NCI-H1930 (cell line): ENCODE measurements at places on chromosomes 2 and 18.

DNA sequence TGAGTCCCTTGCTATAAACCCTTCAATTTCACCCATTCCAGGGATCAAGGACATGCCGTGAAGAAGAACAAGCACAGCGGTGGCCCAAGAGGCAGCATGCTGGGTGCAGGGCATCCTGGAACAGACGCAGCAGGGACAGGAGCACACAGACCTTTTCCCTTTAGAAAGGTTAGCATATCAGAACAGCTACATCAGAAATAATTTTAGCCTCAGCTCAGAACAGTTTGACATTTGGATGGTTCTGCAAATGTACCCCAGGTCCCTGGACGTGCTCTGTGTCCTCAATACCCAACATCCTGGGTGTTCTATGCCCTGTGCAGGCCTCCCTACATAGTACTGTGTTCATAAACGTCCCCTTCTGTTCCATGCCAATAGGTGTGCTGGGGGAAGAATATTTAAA lies 80.4 kb downstream of the MYOM1 start:
- DNase-seq, result no peak

- no peak for DNase-seq
These were observed 126.1 kb downstream of the TCF4 start for GRCh38 chr18:55461848-55462247.

DNA sequence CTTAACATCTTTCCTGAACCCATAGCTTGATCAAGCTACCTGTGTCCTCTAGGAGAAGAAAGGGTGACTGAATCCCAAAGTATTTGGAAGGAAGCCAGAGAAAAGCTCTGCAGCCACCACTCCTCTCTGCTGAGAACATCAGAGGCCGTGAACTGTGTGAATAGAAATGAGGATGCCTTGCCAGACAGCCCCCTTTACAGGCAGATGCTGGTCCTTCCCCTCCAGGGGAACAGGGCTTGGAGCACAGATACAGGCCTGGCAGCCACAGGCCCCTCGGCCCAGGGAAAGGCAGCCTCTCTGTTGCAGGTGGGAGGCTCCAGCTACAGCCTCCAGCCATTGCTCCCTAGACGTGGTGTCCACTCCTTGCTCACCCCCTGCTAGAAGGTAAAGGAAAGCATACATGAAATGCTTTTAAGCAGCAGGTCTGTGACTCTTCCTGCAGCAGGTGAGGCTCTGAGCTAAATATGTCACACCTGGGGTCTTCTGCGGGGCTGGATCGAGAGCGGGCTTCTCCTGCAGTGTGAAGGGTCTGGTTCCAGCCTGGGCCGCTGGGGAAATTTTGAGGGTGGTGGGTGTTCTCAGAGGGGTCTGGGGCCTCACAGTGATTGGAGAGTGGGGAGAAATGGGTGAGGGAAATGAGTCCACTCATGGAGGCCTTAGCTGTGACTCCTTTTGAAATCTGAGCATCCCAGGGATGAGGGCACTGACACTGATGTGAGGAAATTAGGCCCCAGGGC lies 234.0 kb downstream of the KLHL29 start:
- no peak for DNase-seq

- DNase-seq, result no peak
These were observed 19.5 kb downstream of the SLC25A52 start for GRCh38 chr18:31741097-31741735.

GRCh38 chr2:39679805-39680204 lies 14.1 kb downstream of the TMEM178A start:
- no peak for DNase-seq

DNA sequence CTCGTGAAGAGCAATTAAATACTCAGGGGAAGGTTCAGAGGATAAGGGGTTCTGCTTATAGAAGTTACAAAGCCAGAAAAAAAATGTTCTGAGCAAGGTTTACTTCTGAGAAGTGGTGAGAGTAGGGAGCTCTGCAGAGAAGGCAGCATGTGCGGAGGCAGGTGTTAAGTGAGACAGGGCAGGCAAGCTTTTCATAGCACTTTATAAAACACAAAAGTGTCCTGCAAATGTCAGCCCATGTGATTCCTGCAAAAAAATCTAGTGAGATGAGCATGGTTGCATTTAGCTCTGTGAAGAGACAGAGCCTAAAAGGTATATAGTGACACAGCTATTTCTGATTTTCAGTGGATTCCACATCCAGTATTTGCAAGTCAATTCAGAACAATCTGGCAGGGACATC lies 223.8 kb upstream of the SYT4 start:
- no peak for DNase-seq

DNA sequence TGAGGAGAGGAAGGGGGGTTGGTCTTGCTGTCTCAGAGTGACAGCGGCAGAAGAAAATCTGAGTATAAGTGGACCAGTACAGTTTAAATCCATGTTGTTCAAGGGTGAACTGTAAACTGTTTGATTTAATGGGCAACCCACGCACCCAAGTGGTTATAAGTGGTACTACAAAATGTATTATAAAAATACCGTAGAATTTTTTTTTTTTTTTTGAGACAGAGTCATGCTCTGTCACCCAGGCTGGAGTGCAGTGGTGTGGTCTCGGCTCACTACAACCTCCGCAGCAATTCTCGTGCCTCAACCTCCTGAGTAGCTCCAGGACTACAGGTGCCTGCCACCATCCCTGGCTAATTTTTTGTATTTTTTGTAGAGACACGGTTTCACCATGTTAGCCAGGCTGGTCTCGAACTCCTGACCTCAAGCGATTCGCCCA lies 2.1 kb upstream of the CHCHD5 start:
- DNase-seq, result peak; percentile 29

GRCh38 chr2:162746310-162746709 lies 92.3 kb downstream of the KCNH7 start:
- no peak for DNase-seq

DNA sequence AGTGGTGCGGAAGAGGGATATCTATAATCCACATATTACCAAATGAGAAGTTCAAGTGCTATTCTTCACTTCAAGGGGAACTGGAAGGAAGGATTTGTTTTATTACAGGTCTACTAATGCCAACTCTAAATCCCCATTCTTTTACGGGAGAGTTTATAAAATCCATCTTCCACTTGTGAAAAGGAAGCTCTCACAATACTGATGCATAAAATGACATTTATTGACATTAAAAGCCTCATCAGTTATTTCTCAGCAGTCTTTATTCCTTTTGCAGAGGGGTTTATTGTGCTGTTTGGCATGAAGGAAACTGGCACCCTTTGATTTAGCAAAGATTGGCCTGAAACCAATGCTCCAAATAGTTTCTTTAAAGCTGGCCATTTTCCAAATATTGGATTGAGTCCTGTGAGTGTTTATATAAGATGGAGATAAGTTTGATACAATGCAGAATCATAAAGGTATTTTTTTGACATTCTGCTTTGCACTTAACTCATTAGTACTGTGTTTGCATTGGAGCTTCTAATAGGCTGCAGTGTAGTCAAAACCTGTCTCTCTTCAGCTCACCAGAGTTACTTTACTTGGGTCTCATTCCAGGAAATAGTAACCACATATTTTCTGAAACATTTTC lies 26.6 kb downstream of the LRP1B start:
- DNase-seq, result no peak

GRCh38 chr2:139403948-139404347 lies 623.8 kb upstream of the NXPH2 start:
- DNase-seq, result no peak

- DNase-seq, result peak; percentile 12
These were observed 162.6 kb downstream of the PDE11A start for GRCh38 chr2:177909962-177910361.

DNA sequence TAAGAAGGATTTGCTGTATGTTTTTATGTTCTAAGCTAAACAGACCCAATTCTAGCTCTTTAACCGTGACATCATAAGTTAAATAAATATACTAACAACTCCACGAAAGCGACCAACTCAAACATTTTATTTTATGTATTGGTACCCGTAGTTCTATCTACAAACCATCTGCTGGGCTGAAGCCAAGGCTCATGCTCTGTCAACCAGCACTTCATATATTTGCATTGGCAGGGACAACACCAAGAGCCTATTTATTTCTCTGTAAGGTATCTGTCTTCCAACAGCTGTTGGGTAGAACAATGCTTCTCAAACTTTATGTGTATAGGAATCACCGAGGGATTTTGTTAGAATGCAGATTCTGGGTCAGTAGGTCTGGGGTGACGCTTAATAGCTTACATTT lies 64.5 kb downstream of the PID1 start:
- DNase-seq, result no peak

GRCh38 chr18:32478807-32479206 lies 8.1 kb upstream of the GAREM1 start:
- DNase-seq, result no peak

DNA sequence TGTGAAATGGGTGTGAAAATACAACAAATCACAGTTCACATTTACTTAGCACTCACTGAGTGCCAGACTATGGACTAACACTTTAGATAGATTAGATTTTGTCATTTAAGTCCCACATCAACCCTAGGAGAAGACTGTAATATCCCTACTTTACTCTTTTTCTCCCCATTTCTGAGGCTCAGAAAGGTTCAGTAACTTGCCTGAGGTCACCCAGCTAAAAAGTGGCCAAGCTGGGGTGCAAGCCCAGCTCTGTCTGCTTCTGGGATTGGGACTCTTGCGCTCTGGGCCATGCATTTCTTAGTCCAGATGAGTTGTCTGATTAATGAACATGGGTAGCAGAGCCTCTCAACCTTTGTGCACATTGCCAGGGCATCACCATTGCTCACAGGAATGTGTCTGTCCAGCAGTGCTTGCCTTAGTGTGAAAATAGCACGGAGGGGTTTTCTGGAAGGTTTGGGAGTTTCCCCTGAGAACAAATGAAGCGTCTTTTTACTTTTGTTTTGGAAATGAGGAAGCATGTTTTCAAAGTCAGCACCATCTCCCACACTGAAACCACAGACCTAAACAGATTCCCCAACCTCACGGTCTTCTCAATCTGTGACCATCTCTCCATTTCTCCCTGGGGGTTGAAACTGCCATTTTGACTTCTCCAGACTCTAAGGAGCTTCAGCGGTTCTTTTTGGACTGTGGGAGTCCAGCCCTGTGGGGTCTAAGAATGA lies 31.9 kb downstream of the NRP2 start:
- no peak for DNase-seq

GRCh38 chr2:160916300-160916699 lies 243.9 kb upstream of the TANK start:
- no peak for DNase-seq

DNA sequence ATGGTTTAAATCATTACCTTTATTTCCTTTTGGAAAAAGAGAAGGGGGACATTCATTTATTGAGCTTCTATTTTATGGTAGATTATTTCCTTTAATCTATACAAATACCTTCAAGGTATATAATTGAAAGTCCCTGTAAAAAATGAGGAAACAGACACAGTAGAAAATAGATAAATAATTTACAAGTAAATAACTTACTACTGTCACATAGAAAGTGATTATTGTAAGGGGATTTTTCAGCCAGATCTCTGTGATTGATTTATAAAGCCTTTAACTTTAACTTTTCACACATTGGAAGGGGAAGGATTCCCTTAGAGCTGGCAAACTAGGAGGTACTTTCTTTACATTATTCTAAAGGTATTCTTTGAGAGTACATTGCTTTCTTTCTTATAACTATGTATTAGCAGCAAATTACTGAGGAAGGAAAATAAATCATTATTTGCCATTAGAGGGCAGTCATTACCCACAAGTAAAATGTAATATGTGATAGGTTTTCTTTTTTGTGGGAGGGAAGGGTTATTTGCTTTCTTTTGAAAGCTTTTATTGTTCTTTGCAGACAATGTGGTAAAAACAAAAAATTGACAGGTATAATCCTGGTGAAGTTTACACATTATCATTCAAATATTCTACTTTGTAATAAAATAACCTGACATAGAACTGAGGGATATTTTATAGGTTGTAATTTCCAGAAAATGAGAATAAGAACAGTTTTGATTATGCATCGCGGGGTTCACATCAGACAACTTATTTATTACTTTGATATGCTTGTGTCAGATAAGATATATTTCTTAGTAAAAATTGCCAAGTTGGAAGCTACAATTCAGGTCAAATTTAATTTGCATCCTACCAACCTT lies 24.8 kb upstream of the RPE start:
- DNase-seq, result no peak
